ENCODE measurements at places on chromosomes 11 and 22.

GRCh38 chr11:13008625-13009475 is at the start of gene RASSF10:
Gene RASSF10, plus strand, starts transcription at chr11:13009316. Its CDS starts 261 bp downstream, at chr11:13009577.
- no peak for DNase-seq

DNA sequence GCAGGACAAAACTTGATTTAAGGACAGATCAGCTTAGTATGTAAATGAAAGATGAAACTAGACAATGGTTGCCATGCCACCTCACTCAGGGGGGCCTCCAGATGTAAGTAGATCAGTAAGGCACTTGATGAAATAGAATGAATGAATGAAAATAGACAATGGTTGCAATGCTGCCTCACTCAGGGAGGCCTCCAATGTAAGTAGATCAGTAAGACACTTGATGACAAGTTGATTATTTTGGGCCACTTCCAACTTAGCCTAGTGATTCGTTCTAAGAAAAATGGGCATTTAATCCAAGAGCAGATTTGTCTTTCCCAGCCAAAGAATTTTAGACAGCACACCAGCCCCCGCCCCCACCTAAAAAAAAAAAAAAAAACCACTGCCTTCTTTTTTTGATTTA is 19.2 kb upstream of the SLC5A12 start:
- no peak for DNase-seq

- no peak for DNase-seq
These were observed 73.9 kb downstream of the SGSM3 start for GRCh38 chr22:40444178-40444831.

- DNase-seq, result no peak
These were observed 12.7 kb upstream of the MIEF1 start for GRCh38 chr22:39489094-39490068.

GRCh38 chr11:125394296-125394695 is 101.8 kb downstream of the FEZ1 start:
- no peak for DNase-seq

- DNase-seq, result no peak
These were observed 8.9 kb upstream of the PELI3 start for GRCh38 chr11:66457826-66458225.

DNA sequence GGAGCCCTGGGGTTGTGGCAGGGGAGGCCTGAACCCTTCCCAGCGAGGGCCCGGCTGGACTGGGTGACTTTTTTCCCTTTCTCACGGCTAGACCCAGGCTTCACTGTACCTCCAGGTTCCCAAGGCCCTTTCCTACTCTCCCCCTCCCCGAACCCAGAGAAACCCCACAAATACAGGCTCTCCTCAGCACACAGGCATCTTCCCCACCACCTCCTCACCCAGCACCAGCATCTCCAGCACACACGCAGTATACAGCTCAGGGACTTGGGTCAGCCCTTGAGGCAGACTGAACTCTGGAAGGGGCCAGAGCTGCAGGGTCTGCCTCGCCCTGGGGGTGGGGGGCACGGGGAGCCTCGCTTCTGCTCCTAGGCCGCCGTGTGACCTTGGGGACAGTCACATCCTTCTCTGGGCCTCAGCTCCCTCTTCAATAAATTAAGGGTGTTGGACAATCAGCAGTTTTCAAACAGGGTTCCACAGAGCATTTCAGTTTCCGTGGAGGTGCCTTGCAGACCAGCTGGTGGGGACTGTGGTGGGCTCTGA is 4.5 kb downstream of the TMPRSS13 start:
- DNase-seq, result no peak

- DNase-seq, result no peak
These were observed 26.9 kb downstream of the TPST2 start for GRCh38 chr22:26563022-26563421.

GRCh38 chr11:107740271-107740670 is 28.4 kb upstream of the SLN start:
- no peak for DNase-seq

DNA sequence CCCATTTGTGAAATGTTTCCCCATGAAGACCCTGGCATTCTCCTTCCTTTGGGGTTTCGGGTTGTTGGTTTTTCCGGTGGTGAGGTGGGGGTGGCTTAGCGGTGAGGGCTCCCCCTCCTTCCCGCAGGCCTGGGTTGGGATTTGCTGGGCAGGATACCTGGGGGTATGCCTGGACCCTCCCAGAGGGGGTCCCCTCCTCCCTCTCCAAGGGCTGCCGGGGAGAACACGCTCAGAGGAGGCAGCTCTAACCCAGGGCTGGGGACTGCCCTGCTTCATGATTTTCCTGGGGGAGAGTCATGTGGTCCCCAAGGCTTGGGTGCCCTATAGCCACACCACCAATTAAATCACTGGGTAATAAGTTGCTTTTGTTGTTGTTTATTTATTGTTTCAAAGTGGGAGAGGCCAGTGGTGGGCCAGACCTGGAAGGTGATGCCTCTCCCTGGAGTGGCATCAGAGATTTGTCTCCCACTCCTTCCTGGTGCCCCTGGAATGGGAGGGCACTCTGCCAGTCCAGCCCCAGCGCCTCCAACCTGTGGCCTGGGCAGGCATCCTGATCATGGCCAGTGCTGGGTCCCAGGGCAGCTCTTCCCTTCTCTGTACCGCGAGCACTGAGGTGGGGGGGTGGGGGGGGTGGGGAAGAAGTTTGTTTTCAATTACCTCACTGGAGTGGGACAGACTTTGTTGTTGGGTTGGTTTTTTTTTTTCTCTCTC is 1.3 kb upstream of the CLCF1 start:
- no peak for DNase-seq

GRCh38 chr22:42895087-42895486 is 38.0 kb upstream of the ARFGAP3 start:
- DNase-seq, result no peak

DNA sequence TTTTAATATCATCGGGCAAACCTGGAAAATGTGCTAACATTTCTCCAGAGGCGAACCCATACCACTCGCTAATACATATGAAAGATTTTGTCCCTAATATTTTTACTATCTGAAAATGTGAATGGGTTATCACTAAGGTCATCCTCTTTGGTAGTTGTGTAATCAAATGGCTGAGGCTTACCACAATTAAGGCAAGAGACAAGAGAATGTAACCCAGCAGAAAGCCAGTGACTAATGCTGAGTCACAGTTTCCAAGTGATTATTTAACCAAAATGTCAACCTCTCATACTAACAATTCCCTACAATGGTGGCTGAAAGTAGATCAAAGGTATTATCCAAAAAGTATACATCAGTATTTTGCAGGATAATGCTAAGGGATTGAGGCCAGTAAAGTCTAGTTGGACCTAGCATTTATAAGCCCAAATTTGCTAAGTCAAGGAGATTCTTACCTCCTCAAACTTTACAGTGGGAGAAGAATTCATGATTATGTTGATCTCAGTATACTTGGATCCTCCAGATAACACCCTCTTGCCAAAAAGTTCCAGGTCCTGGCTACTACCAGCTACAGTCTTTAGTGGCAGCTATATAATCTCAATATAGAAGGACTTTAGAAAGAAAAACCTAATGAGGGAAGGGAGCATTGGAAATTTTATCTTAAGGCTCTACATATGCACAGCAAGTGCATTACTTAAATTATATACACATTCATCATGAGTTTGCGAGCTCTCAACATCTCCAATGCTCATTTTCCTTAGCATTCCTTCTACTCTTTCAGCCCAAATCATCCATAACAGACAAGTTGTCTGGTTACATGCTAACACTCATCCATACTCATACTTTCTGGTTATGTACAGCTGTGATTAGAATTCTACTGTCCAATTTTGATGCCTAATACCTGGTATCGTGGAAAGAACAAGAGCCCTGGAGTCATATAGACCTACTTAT is 25.4 kb downstream of the SIK3 start:
- DNase-seq, result no peak

- no peak for DNase-seq
These were observed 61.2 kb downstream of the CLPB start for GRCh38 chr11:72373163-72373562.

- DNase-seq, result no peak
These were observed 36.0 kb upstream of the L3MBTL2 start for GRCh38 chr22:41169157-41169556.

GRCh38 chr11:115885535-115886421 is 381.6 kb upstream of the CADM1 start:
- no peak for DNase-seq

GRCh38 chr22:26050079-26050478 is 119.2 kb upstream of the SEZ6L start:
- DNase-seq, result no peak

DNA sequence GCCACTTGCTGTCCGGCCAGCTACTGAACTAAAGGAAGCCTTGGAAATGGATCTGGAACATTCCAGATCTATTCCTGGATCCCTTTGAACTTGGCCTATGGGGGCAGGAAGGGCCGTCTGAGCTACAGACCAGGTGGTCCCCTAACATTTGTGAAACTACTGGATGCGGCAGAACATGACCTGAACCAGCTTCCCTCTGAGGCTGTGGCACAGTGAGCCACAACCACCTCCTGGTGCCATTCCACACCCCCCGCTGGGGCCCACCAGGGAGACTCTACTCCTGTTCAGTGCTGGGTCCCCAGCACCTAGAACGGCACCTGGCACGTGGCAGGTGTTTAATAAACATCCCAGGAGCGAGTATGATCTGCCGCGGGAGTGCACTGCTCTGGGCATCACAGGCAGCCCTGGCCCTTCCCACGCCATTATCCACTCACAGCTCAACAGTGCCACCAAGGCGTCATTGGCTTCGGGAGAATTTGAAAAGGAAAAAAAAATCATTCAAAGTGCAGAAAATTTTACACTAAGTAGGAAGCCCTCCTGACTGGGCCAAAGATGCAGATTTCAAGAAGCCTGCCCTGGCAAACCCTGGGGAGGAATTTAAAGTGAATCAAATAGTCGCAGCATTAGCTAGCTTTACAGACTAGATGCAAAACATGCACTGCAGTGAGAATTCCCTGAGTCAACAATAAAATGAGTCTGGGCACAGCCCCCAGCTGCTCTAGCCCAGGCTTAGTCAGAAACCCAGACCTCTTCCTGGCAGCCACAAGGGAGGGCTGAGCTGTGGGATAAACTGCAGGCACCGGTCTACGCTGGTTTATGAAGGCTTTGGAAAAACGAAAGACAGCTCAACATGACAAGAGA is 14.3 kb upstream of the EFCAB6 start:
- no peak for DNase-seq

GRCh38 chr11:16191868-16192240 is 164.5 kb downstream of the SOX6 start:
- no peak for DNase-seq

- DNase-seq, result no peak
These were observed 8.4 kb upstream of the RASSF10 start for GRCh38 chr11:13000721-13001120.

DNA sequence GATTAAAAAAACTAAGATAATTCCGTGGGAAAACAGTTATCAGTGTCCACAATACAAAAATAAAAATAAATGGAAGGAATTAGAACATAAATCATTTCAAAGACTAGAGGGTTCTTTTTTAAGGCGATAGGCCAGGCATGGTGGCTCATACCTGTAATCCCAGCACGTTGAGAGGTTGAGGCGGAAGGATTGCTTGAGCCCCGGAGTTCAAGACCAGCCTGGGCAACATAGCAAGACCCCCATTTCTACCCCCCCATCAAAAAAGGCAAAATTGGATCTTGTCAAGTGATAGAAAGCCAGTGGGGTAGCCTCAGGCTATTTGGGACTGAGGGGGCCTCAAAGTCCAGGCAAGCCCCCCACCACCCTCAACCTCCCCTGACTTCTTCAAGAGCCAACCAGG is 20.6 kb upstream of the POLA2 start:
- DNase-seq, result no peak

DNA sequence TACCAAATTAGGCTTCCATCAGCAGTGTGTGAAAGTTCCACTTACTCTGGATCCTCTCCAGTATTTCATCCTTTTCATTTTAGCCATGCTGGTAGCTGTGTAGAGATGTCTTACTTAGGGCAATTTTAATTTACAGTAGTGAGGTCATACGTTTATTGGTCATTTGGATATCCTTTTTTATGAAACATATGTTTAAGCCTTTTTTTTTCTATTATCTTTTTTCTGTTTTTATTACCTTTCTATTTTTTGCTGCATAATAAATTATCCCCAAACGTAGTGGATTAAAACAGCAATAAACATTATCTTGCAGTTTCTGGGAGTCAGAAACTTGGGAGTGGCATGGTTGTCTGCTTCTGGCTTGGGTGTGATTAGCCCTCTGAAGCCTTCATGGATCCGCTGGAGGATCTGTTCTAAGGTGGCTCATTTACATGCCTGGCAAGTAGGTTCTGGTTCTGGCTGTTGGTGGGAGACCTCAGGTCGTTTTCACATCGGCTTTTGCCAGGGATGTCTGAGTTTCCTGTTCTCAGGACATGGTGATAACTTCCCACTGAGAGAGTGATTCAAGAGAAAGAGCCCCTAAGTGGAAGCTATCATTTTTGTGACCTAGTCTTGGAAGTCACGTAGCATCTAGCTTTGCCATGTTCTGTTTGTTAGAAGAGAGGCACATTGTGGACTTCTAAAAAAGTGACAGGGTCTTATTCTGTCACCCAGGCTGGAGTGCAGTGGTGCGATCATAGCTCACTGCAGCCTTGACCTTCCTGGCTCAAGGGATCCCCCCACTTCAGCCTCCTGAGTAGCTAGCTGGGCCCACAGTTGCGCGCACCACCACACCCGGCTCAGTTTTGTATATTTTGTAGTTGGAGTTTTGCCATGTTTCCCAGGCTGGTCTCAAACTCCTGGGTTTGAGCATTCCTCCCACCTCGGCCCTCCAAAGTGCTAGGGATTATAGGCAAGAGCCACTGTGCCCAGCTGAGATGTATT is 38.6 kb downstream of the PPP6R3 start:
- DNase-seq, result no peak
